Stimulated activated CD8-positive, alpha-beta memory T cell treated with anti-CD3 and anti-CD28 coated beads, Interleukin-15, amount 100 ng/mL, for 4 hours (primary cell): ENCODE measurements at places on chromosomes 5 and 9.

GRCh38 chr9:110050925-110051355, 157.0 kb downstream of the C9orf152 start:
- no peak for DNase-seq

GRCh38 chr5:76816110-76816831, 2.6 kb upstream of the F2RL1 start:
- DNase-seq, result no peak

- DNase-seq, result no peak
These were observed 215.4 kb downstream of the SLF1 start for GRCh38 chr5:94833851-94834250.

DNA sequence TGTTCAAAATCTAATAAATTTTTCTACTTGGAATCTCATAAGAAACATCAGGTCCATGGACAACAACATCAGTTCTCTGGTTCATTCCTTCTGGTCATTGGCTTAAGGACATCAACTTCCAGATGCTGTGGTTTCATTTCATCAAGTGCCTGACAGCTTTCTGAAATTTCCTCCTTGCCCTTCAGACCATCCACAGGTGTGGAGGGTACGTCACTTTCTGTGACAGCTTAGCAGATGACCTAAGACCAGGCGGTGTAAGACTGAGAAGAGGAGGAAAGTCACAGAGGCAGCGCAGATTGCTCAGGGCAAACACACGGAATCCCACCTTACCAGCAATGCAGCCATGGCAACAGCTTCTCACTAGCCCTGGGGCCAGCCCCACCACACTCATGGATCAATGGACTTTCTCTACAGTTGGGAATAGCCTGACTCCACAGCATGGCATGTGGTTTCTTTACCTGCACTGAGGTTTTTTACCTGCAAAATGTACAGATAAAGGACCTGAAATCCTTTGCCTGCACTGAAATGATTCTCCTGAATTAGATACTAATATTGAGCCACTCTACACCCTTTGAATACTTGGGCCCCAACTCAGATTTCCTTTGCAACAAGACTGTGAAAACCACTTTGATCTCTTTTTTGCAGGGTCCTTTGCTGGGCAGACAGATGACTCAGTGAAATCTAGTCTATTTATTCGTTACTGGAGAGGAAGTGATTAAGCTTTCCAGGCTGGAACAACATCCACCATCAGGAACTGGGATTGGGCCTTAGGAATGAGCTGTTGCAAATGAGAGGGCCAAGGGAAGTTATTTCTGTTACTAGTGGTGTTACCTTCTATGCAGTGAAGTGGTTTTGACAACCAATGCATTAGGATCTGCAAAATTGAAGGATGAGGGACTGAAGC, 26.9 kb downstream of the TICAM2 start:
- no peak for DNase-seq

- no peak for DNase-seq
These were observed 45.7 kb downstream of the CYFIP2 start for GRCh38 chr5:157311595-157311994.

- DNase-seq, result no peak
These were observed 328 bp downstream of the CAMSAP1 start for GRCh38 chr9:135907006-135907430.

DNA sequence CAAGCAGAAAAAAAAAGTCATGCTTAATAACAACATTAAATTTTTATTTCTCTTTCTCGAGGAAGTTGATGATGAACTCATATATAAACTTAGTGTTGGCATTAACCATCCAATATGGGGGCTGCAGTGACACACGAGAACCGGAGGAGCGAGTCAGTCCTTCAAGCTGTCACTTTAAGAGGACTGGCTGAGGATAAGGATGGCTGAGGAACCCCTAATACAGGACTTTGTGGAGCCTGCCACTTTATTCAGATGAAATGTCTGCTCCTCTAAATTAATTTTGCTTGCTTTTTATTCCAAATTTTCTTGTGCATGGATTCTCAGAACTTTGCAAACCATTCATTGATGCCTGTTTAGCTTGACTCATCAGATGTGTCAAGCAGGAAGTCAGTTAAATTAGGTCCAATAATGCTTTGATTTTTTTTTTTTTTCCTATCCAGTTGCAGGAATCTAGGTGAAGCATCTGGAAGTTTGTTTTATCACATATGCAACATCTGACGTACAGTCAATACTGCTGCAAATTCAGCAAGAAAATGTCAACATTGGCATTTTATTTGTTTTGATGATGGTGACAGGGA, 144.2 kb upstream of the COL5A1 start:
- DNase-seq, result no peak

DNA sequence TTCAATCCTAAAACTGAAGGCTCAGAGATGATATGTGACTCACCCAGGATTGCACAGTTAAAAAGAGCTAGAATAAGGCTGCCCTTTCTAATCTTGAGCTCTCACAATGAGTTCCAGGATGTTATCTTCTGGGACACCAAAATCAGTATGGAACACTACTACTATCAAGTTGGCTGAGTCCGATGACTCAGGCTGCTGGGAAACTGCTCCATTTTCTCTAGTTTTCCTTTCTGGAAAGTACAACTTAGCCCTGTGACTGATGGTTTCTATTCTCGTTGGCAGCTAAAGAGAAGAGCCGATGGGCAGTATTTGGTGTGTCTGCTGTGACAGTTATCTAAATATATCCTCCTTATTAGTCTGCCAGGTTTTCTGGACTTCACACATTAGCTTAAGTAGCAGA, 37.9 kb upstream of the DPYSL3 start:
- DNase-seq, result no peak

- no peak for DNase-seq
These were observed 67.4 kb downstream of the MRPS27 start for GRCh38 chr5:72252574-72253155.

DNA sequence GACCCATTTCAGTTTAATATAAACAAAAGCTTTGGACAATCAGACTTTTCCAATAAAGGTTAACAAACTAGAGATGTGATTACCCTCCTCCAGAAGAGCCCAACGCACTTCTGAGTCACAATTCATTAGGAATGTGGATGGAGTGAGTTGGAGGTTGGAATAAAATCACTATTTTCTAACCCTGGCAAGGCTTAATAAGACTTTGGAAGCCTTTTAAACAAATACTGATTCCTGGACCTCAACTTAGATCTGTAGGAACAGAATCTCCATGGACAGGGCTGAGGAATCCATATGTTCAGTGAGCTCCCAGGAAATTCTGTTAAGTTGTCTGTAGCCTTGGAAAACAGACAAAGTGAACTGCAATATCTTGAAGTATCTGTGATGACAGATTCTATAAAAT, 233.5 kb upstream of the ELL2 start:
- no peak for DNase-seq

DNA sequence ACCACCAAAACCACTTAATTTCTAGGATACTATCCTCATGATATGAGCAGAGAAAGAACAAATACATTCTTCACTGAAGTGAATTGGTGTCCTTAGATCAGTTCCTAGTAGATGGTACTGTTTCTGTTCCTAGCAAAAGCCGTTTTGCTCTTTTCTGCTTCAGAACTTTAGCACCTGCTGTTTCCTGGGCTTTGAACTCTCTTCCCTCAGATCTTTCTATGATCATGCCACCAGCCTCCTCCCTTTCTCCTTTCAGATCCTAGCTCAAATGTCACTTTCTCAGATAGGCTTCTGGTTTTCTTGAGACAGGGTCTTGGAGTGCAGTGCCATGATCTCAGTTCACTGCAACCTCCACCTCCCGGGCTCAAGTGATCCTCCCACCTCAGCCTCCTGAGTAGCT, 118.0 kb downstream of the EGFLAM start:
- no peak for DNase-seq

- DNase-seq, result no peak
These were observed 75.8 kb downstream of the FGF18 start for GRCh38 chr5:171495122-171495700.

DNA sequence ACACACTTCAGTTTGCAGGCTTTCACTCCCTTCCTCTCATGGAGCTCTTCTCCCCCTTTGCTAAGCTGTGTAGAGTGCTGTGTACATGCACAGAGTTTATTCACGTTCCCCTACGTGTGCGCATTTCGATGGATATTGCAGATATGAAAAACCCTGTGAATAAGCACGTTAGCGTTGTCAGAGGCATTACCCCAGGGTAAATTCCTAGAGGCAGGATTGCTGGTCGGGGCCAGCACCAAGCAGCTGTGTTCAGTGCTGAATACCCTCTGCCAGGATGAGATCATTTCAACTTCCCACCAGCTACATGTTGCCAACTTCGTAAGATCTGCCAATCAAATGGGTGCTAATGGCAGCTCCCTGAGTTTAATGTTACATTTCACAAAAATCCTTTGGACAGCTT, 172.3 kb upstream of the PPP1R26 start:
- DNase-seq, result no peak

DNA sequence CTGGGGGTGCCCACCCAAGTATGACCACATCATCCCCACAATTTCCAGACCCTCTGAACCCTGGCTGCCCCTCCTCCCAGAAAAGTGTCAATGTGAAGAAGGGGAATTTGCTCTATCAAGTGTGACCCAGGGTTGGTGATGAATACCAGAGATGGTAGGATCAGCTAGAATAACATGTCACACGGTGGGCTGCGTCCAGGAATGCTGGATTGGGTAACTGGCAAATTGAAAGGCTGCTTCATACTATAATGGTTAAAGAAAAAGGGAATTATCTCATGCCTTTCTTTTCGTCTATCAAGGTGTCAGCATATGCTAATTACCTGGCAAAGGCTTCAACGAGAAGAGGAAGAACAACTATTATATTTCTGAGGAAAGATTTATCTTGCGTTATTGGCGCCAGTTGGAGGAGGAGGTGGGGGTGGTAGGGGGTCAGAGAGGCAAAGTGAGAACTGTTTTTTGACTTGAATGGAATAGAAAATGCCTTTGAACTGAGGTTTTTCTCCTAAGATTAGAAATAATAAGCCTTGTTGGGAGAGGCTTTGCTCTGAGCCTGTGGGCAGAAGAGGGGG, 27.8 kb upstream of the ARAP3 start:
- DNase-seq, result no peak
